Occipital lobe (tissue), 3 donors: ENCODE measurements at places on chromosomes 1 and 21.

GRCh38 chr1:115230281-115230680, 107.8 kb downstream of the NGF start:
- DNase-seq, result no peak

DNA sequence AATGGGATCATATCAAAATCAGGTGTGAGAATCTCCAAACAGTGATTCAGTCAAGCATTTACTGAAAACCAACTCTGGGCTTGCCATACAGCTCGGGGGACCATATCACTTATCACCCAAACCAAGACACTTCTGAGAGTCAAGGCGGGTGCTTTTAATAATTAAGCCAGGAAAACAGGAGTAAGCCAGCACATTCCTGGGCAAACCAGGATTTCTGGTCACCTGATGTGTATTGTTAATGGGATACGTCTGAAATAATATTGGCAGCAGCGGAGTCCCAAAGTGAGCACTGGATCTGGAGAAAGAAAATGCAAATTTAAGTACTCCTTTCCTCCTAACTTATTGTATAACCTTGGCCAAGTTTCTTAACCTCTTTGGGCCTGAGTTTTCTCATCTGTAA, 17.6 kb downstream of the OSCP1 start:
- no peak for DNase-seq

DNA sequence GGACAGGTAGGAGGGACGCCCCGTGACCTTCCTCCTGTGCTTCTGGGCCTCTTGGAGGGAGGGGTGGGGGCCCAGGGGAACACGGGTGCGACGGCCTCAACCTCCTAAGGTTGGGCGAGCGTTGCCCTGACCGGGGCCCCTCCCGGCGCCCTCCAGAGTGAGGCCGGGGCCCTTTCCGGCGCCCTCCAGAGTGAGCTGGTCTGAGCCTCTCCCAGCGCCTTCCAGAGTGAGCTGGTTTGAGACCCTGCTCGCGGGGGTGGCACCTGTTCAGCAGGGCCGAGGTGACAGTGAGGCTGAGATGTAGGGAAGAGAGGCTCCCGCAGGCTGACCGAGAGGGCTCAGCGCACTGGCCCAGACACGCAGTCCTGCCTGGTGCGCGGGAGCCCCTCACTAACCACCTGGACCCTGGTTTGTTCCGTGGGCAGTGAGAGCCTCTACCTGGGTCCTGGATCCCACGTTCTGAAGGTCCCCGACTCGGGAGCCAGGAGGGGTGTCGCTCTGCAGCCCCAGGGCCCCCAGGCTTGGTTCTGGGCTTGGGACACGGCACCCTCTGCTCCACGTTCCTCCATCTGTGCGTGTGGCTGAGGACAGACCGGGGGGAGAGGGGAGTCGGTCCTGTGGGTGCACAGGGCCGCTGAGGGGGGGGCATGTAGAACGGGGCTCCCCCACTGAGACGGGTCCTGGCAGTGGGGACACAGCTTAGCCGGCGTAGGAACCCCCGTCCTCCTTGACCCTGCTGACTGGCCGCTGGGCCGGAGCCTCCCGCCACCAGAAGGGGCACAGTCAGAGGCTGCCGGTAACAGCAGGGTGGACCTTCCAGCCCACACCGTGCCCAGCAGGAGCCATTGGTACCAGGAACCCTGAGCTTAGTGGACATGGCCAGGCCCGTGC, 1.4 kb downstream of the COL6A1 start:
- no peak for DNase-seq

GRCh38 chr1:67948151-67949080, 102.0 kb downstream of the DIRAS3 start:
- no peak for DNase-seq

DNA sequence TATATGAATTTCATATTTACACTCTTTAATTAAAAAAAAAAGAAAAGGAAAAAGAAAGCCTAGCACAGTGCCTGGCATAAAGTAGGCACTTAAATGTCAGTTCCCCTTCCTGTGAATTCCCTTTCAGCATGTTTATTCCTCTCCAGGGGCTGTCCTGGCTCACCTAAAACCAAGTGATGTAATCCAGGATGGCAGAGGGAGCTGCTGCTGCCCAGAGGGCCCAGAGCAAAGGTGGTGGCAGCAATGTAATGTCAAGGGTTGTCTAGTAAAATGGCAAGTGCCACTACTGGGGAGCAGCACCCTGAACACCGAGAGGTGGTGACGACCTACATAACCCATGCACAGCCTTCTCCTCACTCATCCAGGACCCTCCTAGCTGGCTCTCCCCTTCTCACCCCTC, 78.4 kb upstream of the LPGAT1 start:
- DNase-seq, result no peak

- no peak for DNase-seq
Measured at GRCh38 chr1:215830226-215830810, 263.2 kb downstream of the KCTD3 start.

DNA sequence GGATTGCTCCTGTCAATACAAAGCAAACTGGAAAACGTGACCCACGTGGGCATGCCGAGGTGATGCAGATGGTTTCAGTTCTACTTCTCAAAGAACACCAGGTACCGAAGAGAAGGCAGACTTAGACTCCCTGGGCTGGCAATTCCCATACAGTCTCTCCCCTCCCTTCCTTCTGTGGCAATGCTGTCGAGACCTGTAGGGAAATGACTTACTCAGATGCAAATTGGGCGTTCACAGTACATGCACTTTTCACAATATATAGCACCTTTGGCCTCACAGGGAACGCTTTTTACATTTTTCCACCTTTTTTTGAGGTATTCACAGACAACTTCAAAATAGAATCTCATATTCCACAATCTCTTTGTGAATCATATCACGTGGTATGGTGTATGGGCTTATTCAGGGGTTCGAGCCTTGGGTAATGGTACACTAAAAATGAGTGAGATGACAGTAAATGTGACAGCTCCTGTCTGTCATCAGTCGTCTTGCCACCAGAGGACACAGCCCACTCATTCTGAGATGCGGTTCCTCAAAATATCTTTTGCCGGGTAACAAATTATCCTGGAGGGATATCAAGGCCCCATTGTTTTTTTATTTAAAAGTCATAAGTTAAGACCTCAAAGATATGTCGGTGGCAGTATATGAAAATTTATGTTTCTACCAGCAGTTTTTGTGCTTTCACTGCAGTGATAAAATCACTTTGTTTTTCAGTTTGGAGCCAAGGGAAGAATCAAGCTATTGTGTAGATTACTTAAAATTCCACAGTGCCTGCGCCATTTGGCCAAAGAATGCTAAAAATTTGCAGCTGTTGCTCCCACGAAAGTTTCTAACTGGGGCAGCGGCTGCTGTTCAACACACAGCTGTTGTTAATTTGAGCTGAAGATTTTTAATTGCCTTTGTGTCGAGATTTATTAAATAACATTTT, 168.4 kb downstream of the ZZZ3 start:
- peak; percentile 52 for DNase-seq

DNA sequence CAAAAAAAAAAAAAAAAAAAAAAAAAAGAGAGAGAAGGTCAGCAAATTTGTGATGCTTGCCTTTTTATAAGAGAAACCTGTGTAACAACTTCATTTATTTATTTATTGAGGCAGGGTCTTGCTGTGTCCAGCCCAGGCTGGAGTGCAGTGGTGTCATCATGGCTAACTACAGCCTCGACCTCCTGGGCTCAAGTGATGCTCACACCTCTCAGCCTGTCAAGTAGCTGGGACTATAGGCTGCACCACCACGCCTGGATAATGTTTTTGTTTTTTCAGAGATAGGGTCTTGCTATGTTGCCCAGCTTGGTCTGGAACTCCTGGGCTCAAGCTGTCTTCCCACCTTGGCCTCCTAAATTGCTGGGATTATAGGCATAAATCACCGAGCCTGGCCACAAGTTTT, 42.4 kb downstream of the DHCR24 start:
- no peak for DNase-seq

- no peak for DNase-seq
Measured at GRCh38 chr1:195733826-195734225, 874.4 kb downstream of the KCNT2 start.

- DNase-seq, result no peak
Measured at GRCh38 chr1:235557495-235557894, 53.2 kb upstream of the B3GALNT2 start.

DNA sequence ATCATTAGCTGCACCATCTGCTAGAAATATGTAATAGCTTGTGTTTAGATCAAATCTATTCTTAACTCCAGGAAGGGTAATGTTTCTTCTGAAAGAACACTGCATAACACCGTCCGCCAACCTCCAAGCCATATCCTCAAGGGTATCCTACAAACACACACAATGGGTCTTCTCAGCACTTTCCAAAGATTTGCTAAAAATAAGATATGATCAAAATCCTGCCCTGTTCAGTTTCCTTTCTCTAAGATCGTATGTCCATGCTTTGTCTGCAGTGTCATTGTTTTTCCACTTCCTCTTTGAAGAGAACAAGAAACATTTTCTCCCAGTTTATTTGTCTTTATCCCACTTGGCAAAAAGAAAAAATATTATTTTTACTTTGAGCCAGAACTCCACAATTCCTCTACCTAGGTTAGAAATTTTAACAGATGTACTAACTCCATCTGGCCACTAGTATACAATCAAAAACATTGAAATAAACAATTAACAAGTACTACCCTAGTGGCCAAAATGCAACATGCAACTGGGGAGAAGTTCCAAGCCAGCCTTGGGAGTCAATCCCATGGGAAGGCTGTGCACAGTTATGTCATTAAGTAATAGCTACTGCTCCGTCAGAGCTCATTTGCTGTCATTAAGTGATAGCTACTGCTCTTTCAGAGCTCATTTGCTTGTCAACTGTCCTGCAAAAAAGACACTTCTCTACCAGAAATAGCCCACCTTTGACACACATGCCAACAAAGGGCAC, 37.8 kb downstream of the FRRS1 start:
- DNase-seq, result no peak

DNA sequence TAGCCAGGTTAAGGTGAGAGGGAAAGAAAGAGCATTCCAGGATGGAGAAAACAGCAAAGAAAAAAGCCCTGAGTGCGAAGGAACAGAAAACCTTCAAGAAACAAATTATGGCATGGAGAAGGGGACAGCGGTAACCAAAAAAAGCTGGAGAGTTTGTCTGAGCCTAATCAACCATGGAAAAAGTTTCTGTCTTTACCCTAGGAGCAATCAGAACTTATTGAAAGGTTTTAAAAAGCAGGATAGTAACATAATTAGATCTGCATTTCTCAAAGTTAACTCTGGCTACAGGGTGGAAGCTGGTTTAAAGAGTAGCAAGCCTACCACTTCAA, 26.1 kb upstream of the HPDL start:
- no peak for DNase-seq

- no peak for DNase-seq
Measured at GRCh38 chr1:68459091-68459490, 9.3 kb upstream of the RPE65 start.

DNA sequence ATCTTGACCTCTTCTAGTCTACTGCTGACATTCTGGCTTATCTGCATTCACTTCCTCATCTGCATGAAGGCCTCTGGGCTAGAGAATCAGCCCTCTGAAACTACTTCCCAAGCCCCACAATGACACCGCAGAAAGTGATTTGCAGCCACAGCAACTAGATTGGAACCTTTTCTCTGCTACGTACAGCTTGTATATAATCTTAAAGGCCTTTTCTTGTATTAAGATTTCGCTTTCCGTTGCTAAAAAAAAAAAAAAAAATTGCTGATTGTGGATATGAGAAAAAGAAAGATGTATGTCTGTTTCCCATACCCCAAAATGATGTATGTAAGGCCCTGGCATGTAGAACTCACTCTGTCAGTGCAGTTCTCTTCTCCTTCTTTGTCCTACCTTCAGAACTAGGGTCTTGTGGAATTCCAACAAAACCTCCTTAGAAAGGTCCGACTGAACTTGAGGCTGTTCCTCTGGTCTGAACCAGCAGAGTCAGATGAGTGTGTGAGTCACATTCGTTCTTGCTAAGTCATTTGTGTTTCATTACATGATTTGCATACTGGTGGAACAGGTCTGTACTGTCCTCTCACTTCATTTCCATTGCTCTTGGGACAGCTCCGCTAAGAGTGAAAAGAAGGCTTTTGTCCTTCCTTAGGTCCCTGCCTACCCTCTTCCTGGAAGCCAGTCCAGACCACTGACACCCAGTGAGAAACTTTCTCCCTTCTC, 62.7 kb downstream of the PLPP3 start:
- DNase-seq, result no peak

GRCh38 chr21:31186916-31187315, 148.6 kb upstream of the KRTAP19-8 start:
- no peak for DNase-seq

- DNase-seq, result no peak
Measured at GRCh38 chr1:112697781-112698201, 9.1 kb downstream of the RHOC start.

DNA sequence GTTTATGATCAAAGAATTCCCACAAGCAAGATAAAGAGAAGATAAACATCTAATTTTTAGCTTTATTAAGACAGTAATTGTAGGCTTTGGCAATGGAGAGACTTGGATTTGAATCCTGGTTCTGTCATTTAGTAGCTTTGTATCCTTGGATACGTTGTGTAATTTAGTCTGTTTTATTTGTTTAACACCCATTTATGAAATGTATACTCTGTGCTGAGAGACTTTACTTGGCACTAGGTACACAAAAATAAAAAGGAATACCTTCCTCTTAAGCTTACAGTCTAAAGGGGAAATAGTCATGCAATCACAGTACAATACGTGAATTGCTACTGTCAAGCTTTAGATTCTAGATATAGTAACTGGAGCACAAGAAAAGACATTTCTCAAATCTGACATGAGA, 23.8 kb downstream of the ZMPSTE24 start:
- no peak for DNase-seq

GRCh38 chr21:33360281-33360680, 35.5 kb downstream of the IFNAR1 start:
- no peak for DNase-seq

DNA sequence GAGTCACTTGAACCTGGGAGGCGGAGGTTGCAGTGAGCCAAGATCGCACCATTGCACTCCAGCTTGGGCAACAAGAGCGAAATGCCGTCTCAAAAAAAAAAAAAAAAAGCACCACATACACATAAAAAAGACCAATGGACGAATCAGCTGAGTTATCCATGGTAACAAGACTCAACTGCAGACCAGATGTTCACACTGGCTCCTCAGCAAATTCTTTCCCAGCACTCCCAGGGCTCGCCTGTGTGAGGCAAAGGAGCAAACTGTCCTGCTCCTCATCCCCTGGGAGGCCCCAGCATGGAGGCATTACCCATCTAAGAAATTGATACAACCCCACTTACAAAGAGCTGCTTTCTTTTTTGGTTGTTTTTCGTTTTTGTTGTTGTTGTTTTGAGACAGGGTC, 3.1 kb downstream of the TMEM234 start:
- DNase-seq, result no peak

- DNase-seq, result no peak
Measured at GRCh38 chr1:83996621-83997020, 2.3 kb downstream of the TTLL7 start.

GRCh38 chr1:160377585-160378206, 10.8 kb downstream of the NHLH1 start:
- no peak for DNase-seq

DNA sequence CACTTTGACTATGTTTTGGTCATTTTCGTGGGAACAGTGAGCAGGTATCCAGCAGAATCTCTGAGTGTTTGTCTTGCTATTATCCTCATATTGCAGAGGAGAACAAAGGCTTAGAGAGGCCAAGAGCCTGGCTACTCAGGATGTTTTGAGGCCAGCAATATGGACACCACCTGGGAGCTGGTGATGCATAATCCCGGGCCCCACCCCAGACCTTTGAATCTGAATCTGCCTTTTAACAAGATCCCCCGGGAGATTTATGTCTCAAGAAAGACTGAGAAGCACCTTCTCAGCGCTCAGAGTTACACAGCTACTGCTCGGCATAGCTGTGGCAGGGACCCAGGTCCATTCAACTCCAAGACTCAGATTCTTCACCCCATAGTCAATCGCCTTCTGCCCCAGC, 72.8 kb downstream of the PTPRU start:
- DNase-seq, result no peak

GRCh38 chr1:199377211-199377610, 650.3 kb upstream of the NR5A2 start:
- DNase-seq, result no peak
